ENCODE measurements at places on chromosomes 6 and 20. TPM values are rescaled to one million over a fixed set of nuclear protein-coding genes. Genes with fewer than 3 reads are reported as not detected.
A peak's percentile ranks its signal among the peaks of the same experiment; 100 is the strongest.

Gene COL10A1
- not detected for total RNA-seq

Gene KIF25
- not detected for total RNA-seq

GRCh38 chr20:45798935-45799642 lies 7.3 kb downstream of the DNTTIP1 start:
- DNase-seq: peak; percentile 72

- DNase-seq: no peak
These were observed 143.7 kb upstream of the ATXN1 start for GRCh38 chr6:16904957-16905356.

GRCh38 chr6:98669371-98669770 lies 165.0 kb upstream of the POU3F2 start:
- DNase-seq: no peak

GRCh38 chr6:167993831-167994230 lies 3.6 kb upstream of the KIF25 start:
- no peak for DNase-seq

DNA sequence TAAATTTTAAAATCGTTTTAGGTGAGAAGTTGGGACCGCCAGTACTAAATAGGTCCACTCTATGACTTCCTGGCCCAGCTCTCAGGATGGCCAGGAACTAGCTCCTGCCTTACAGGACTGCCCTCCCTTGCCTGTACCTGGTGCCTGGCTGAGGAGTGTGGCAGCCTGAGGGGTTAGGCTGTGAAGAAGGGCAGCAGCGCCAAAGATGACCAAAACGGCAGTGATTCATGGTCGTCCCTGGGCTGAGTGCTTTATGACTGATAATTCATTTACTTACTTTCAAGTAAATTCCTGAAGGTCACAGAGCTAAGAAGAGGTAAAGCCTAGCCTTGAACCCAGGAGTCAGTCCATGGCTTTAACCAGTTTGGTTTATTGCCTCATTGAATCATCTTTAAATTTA lies 22.1 kb downstream of the STK35 start:
- DNase-seq: no peak

GRCh38 chr20:14986656-14987055 lies 649.2 kb upstream of the FLRT3 start:
- no peak for DNase-seq

DNA sequence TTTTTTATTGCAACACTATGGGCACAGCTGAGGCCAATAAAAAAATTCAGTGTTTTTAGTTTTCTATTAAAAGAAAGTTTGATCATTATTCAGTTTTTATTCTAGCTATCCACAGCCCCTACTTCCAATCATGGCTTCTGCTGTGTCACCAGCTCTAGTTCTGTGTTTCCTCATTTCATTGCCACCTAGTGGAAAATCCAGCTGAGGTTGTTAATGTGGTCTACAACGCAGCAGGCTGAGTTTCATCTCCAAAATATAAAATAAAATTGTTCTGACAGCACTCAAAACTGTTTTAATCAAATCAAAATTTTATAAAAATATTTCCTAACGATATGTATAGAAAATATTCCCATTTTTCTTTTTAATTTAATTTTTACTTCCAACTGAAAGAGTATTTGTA lies 13.6 kb downstream of the COL9A1 start:
- no peak for DNase-seq

DNA sequence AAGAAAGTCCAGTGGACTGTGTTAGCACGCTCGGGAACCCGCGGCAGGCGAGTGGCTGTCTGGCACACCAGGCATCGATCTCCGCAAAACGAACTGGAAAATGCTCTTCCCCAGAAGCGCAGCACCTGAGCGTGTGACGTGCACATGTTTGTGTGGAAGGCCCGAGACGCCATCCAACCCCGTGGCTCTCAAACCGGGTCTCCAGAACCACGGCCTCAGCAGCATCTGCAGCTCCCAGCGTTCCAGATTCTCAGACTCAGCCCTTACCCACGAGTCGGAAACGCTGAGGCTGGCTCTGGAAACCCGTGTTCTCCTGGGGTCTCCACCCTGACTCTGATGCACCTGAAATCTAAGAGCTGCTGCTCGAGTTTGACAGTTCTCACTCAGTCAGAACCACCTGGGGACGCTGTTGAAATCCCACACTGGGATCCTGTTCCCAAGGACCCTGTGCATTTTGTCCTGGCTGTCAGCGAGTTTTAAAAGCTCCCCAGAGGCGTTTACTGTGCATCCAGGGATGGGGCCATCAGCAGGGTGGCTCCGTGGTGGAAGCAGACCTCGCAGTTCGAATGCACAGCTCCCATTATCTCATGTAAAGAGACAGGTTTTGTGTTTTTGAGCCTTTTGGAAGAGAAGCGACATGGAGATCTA lies 69.0 kb downstream of the DLL1 start:
- no peak for DNase-seq

DNA sequence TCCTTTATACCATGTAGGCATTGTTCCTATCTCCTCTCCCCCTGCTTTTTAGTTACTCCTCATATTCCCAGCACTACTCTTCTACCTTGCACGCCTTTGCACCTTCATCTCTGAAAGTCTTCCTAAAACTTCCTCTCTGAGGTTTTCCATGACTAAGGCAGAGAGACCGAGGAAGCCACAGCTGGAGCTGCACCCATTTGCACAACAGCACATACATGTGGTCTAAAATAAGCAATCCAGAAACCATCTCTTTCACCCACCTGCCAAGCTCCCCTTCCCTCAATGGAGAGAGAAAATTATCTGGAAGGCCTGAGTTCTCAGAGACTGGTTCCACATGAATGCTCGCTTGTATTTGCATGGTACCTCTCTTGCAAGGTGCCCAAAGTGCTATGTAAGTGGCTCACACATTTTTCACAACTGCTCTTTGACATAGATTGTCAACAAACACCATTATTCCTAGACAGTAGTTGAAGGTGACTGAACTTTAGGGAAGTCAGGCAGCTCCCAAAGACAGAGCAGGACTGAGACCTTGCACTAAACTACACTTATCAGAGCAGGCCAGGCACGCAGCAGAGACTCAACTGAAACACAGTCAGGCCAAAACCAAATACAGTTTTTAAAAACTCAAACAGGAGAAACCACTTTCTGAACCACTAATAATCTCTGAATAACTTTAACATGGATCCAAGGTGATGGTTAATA lies 313.2 kb downstream of the TFAP2A start:
- DNase-seq: no peak

DNA sequence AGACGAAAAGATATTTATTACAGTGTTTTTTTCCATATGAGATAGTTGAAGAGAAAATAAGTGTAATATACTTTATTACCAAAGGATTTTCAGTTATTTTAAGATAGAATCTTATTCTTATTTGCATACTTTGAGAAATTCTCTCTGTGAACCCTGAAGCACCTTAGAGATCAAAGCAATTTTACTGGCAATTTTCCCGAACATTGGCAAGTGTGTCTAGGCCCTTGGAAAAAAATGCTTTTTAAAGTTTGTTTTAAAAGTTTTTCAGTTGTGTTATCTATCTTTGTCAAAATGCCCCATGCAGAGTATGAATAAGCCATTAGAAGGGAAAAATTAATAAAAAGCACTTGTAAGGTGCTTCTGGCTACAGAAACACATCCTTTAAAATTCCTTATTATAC lies 276.8 kb upstream of the HSF2 start:
- DNase-seq: no peak

DNA sequence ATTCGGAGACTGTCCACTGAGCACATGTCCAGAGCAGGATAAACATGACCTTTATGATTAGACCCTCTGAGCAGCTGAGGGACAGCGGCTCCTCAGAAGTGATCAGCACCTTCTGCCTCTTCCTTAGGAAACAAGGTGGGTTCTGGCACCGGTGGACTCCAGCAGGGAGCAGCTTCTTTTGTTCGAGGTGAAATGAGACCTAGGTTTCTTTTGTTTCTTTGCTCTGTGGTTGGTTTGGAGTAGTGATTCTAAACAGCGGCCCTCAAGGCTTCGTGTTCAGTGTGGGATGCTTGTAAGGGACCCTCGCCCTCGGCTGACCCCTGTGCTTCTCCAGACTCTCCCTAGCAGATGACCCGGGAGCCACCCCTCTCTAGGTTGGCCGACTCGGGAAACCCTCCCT lies 14.6 kb upstream of the FRMD1 start:
- DNase-seq: no peak

DNA sequence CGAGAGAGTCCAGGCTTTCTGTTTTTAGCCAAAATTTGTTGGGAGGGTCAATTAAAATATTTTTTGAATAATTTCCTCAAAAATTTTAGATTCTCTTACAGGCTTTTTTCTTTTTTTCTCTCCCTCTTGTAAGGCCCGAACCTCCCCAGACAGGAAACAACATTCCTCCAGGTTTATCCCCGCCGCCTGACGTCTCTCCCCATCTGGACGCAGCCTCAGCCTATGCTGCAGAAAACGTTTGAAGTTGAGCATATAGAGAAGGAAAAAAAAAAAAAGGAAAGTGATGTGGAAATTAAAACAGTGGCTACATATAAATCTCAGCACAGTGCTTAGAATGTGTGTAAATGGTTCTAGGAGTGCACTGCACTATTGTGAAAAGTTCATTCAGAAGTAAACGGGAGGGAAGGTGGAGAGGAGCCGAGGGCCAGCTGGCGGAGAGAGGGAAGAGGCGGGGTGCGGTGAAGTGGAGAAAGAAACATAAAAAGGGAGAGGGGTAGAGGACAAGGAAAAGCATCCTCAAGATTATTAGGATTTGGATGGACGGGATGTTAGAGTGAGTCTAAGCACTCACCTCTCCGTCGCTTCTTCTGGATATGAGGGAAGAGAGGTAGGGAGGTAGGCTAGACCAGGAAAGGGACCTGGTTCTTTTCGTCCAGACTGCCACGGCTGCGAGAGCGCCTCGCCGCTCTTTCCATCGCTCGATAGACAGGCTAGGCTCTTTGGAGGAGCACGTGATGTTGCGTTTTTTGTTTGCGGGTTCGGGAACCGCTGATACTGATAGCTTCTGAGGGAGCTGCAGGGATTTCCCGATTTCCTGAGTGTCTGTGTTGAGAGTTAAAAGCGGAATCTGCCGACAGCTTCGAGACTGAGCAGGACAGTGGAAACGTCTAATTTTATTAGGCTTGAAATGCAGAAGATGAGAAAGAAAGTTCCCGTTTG lies 98.7 kb downstream of the TRIM27 start:
- no peak for DNase-seq

- DNase-seq: peak; percentile 46
These were observed 1.7 kb downstream of the CDC25B start for GRCh38 chr20:3797592-3798372.

GRCh38 chr6:165692106-165692653 lies 29.1 kb upstream of the PDE10A start:
- no peak for DNase-seq

GRCh38 chr6:43144879-43145278 lies 26.2 kb upstream of the SRF start:
- no peak for DNase-seq

All from A172 (cell line).